Right cardiac atrium (tissue), 5 donors: ENCODE measurements at places on chromosomes 6 and 20. TPM values are rescaled to one million over a fixed set of nuclear protein-coding genes. Genes with fewer than 3 reads are reported as not detected.
A peak's percentile ranks its signal among the peaks of the same experiment; 100 is the strongest.

MMP24 gene
- 0.47 TPM for total RNA-seq

RBBP8NL gene
- not detected for total RNA-seq

DNA sequence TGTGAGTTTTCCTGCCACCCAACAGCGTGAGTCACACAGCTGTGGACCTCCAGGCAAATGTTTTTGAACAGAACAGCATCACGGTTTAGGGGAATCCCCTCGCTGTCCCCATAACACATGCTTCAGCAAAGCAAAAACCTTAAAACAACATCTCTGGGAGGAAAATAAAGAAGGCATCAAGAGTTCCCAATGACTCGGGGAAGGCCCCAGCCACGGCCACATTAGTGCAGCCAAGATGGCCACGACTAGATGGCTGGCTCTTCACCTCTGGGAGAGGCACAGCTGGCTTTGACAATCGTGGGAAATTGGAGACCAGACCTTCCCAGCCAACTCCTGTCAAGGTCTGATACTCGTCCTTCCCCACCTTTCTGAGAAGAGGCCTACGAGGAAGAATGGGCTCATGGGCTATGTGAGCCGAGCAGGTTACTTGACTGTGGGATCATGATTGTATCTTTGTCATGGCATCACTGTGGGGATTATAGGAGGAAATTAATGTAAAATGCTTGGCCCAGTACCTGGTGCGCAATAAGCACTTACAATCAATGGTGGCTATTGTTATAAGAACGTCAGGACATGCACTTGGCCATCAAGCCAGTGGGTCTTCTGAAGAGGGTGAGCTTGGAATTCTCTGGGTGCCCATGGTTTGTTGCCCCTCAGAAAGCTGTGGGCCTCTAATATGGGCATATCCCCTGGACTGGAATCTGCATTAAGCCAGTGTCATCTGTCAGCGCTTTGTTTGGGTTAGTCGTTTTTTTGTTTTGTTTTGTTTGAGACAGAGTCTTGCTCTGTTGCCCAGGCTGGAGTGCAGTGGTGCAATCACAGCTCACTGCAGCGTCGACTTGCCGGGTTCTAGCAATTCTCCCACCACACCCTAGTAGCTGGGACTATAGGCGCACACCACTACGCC lies 43.6 kb downstream of the FGD2 start:
- DNase-seq: peak; percentile 35

COL9A1 gene
- 4.6 TPM for total RNA-seq

- no peak for DNase-seq
Observed at GRCh38 chr6:56204134-56204533, 43.2 kb downstream of the COL21A1 start.

DNA sequence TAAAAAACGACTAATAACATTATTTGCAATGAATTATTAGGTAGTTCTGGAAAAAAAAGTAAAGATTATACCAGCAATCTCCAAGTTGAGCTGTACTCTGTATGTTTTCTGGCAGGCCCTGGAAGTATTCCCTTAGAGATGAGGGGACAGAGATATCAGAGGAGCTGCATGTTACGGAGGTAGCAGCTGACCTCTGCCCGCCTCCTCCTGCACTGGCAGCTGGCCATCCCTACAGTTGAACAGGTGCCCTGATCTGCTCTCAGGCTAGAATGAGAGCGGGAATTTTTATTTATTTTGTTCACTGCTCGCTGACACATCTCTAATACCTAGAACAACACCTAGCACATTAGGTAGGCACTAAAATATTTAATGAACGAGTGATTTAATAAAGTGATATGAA lies 23.1 kb downstream of the FBXL4 start:
- peak; percentile 52 for DNase-seq

DNA sequence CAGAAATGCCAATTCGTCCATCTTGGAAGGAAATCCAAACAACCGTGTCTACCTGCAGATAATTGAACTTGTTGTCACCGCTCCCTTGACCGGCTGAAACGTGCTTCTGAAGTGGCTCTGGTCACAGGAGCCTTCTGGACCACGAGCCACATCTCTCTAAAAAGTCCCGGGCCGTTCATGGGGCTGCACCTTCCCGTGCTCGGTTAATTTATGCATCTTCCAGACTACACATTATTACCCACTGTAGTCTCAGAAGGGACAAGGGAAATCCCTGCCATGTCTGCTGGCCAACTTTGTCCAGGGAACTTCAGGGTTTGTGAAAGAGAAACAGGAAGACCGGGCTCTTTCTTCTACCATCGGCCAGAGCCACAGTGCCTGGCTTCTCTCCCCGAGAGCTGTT lies 63.4 kb upstream of the MPC1 start:
- DNase-seq: no peak

KCNG1 gene
- total RNA-seq: 1.1 TPM

GRCh38 chr6:162973151-162973872 lies 245.5 kb downstream of the PACRG start:
- DNase-seq: no peak

DNA sequence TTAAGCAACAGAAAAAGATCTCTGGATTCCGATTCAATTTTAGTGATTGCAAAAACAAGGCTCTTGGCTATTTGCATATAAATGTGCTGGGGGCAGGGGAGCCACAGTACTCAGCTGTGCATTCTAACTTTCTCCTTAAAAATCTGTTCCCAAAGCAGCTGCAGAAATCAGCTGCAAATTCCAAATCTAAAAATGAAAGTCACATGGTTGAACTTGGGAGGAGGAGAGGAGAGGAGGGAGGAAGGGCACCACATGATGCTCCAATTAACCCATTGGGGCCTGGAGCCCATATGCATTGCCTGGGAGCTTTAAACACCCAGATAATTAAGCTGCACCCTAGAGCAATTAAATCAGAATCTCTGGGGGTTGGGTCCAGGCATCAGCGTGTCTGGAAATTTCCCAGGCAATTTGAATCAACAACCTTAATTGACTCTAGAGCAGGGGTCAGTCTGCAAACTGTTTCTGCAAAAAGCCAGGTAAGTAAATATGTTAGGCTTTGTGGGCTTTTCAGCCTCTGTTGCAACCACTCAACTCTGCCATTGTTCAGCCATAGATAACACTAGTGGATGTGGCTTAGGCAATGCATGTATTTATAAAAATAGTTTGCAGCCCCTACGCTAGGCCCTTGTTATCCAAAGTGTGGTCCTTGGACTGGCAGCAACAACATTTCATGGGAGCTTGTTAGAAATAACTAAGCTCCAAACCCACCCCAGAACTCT lies 508.1 kb downstream of the KIF16B start:
- no peak for DNase-seq

- DNase-seq: no peak
Observed at GRCh38 chr6:113406048-113406695, 451.0 kb upstream of the MARCKS start.
